Stimulated activated CD8-positive, alpha-beta memory T cell treated with anti-CD3 and anti-CD28 coated beads, Interleukin-4, amount 100 ng/mL, for 1 hour (primary cell): ENCODE measurements at places on chromosomes 3 and 15.

DNA sequence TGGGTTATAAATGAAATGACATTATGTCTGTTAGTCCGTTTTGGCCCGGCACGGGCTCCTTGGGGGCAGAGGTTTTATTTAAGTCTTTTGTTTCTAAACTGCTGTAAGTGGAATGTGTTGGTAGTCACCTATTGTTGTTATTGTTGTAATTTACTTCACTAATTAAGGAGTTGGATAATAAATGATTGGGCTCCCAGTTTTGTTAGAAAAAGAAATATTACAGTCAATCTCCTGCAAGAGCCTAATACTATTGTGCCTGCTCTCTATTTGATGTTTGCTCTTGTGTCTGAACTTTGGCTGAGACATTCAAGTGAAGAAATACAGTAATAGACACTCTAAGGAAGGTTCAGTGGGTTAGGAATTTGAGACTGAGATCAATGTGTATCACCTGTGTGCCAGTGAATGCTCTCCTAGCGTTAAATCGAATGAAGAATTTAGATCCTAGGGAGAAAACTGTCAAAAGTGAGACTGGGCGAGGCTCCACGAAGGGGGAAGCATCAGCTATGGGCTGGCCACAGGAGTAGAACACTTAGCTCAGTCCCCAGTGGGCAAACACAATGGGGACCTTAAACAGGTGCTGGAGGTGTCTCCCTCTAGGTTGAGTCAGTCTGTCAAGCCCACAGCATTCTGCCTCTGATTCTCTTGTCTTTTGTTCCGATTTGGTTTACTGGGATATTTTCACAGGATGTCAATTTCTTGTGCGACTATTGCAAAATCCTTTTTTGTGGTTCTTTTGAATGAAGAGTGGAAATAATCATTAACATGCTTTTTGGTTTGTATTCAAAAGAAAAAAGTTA lies 1.2 kb downstream of the ROBO2 start:
- DNase-seq = no peak

GRCh38 chr15:98996169-98996568 lies 11.4 kb downstream of the PGPEP1L start:
- no peak for DNase-seq

DNA sequence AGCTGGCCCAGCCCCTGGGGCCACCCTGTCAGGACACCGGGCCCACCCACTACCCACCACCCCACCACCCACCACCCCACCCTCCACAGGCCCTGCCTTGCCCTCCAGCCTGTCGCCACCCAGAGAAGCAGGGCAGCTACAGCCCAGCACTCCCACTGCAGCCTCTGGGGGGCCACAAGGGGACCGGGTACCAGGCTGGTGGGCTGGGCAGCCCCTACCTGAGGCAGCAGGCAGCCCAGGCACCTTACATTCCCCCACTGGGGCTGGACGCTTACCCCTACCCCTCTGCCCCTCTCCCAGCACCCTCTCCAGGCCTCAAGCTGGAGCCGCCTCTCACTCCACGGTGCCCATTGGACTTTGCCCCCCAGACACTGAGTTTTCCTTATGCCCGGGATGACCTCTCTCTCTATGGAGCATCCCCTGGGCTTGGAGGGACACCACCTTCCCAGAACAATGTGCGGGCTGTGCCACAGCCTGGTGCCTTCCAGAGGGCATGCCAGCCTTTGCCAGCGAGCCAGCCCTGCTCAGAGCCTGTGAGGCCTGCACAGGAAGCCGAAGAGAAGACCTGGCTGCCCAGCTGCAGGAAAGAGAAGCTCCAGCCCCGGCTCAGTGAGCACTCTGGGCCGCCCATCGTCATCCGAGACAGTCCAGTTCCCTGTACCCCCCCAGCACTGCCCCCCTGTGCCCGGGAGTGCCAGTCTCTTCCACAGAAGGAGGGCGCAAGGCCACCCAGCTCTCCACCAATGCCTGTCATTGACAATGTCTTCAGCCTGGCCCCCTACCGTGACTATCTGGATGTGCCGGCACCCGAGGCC lies 5.3 kb downstream of the C15orf39 start:
- no peak for DNase-seq

DNA sequence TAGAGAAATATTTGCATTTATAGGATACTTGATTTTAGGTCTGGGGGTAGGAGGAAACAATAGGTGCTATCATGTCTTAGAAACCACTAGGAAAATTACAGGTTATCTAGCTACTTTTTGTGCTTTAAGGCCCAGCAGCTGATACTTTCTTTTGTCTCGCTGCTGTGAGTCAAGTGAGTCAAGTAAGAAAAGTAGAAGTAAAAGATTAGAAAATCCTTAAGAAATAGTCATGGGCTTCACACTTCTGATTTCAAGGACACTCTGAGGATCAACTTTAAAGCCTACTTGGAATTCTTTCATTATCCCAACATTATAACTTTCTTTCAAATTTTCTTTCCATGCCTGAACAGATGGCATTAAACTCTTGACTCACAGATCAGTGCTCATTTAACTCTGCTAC lies 95.2 kb upstream of the RBMS3 start:
- DNase-seq = no peak

DNA sequence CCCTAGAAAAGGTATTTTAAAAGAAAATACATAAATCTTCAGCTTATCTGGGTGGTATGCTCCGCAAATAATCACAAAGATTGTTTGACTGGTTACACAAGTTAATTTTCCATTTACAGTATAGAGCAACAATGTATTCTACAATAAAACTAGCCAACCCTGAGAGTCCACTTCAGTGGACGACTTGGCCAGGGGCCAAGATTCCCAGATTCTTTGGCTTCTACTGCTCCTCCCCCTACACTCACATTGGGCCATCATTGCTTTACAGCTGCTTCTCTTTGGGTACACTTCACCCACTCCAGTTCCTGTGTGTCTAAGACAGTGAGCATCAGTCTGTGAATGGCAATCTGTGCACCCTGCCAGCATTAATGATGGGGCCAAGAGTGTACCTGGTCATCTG lies 17.2 kb upstream of the PRICKLE2 start:
- DNase-seq = no peak

DNA sequence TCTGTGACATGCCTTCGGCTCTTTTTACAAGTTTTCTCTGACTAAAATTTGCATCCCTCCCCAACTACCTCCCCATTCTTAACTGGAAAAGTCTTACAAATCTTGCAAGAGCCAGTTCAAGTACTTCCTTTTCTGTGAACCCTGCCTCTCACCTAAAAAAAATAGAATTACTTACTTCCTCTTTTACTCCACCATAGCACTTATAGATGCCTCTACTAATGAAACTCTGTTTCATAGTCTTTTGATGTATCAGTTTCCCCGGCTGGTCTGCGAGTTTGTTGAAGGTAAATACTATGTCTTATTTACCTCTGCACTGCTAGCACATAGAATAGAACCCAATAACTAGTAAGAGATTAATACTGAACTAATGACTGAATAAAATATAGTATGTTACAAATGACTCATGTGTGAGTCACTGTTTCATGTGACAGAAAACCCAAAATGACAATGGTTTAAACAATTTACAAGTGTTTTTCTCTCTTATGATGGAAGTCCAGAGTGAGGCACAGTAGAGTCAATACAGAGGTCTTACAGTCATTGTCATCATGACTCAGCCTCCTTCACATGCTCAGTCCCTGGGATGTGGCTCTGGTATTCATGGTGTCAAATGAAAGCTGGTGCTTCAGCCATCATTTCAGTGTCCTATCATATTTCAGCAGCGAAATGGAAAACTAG lies 393.5 kb downstream of the RSL24D1 start:
- no peak for DNase-seq

DNA sequence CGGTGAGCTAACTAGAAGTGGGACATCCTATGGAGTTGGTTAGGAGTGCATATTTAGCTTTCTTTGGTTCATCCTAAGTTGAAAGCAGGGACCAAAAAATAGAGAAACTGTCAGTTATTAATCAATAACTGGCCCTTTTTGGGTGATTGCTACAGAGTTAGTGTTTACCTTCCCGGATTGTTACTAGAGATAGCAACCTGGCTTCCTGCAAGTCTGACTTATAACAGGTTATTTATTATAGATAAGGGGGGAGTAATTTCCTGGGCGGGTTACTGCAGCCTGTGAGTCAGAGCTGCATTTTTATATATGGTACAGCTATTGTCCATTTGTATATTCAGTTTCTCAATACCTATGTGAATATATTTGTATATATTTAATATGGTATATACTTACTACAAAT lies 522.0 kb downstream of the MFSD1 start:
- no peak for DNase-seq

- no peak for DNase-seq
Observed at GRCh38 chr3:4936982-4937614, 42.1 kb upstream of the BHLHE40 start.
